ENCODE measurements at places on chromosomes 1 and 21.

DNA sequence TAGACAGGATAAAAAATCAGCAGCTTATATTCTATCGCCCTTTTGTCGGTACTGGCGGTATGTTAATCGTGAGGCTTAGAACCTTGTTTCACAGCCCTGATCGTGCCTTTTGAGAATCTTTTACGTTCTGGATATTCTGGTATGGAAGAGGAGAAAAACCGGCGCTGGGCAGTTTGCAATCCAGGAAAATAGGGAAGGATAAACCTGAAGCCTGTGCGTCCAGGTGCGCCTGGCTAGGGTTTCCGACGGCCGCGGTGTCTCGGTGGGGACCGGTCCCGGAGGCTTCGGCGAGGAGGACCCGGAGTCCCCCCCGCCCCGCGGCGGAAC lies 258 bp upstream of the SYPL2 start:
- DNase-seq: no peak

- no peak for DNase-seq
Measured at GRCh38 chr1:180269645-180270529, 39.8 kb downstream of the LHX4 start.

DNA sequence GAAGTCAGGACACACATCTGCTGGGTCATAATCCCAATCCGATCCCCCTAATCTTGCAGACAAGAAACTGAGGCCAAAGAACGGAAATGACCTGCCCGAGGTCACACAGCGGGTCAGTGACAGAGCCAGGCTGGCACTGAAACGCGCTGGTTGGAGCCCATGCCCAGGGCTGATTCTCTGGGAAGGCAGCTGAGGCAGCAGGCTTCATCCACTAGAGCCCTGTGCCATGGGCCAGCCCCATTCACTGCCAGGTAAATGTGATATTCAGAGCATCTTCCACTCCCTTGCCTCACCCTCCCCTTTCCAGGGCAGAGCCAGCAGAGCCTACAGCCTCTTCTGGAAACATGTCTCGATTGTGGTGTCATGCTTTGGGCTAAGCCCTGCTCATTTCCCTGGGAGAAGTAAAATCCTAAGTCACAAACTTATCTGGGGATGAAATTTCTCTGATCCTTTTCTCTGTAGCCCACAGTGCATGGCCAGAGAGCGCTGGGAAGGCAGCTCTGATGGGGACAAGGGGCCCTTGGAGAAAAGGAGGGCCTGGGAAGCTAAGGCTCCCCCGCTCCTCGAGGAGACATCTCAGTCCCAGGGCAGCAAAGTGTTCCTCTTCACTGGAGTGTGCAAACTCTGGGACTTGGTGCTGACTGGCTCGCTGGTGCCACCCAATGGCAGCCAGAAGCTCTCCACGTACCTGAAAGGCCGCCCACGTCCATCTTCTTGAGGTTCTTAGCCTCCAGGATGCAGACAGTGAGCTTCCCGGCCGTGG lies 110.4 kb downstream of the SYT2 start:
- peak; percentile 63 for DNase-seq

- no peak for DNase-seq
Measured at GRCh38 chr1:184635980-184636431, 118.7 kb downstream of the EDEM3 start.

DNA sequence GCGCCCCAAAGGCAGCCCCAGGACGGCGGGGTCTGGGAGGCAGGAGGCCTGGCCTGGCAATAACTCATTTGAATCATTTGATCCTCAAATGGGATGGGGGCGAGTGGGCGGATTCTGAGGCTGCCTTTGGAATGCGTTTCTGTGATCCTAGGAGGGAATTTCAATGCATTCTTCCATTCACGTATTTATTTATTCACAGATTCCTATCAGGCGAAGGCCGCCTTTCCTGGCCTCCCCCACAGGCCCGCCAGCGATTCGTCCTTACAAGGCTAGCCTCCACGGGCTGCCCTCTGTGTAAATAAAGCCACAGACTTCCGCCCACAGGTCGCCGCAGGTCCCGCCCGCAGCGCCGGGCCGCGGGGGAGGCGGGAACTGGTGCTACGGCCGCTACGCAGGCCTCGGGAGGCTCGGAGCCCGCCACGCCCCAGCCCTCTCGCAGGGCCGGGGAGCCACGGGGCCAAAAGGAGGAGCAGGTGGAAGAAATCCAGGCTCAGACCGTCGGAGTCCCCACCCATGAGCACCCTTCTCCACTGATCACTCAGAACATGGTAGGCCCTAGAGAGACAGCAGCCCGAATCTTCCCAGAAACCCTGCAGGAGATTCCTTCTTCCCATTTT lies 31.3 kb upstream of the JUN start:
- peak; percentile 73 for DNase-seq

DNA sequence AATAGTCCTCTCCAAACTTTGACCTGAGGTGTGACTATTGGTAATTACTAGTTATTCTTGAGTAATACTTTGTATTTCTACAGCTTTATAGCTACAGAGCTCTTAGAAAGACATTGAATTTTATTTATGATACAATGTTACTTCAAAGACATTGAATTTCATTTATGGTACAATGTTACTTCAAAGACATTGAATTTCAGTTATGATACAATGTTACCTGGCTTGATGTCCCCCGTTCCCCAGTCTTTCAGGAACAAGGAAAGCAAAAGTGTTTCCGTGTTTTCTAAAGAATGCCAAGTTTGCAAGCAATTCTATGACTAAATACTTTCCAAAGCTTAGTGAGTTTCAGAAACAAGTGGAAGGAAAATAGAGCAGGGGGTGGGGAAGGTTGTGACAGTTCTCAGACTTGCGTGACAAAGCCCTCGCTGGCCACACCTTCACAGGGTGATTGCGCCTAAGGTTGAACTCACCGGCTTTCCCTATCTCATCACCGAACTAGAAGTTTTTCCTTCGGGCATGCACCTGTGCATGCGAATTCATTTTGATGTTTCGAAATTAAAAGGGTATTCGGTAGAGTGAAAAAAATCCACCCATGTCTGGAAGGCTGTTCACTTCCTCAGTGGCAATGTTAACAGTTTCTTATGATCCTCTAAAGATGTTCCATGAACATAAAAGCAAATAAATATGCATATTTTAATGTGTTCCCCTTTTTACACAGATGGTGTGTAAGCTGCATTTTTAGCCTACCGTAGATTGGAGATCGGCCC lies 909 bp upstream of the PAXBP1 start:
- DNase-seq: peak; percentile 85

All from stimulated activated CD4-positive, alpha-beta T cell treated with anti-CD3 and anti-CD28 coated beads, Interleukin-15, amount 100 ng/mL, for 24 hours (primary cell).